ENCODE measurements at places on chromosomes 5 and 9.
A peak's percentile ranks its signal among the peaks of the same experiment; 100 is the strongest.

GRCh38 chr5:63877961-63878360 lies 84.3 kb downstream of the HTR1A start:
- DNase-seq = no peak

DNA sequence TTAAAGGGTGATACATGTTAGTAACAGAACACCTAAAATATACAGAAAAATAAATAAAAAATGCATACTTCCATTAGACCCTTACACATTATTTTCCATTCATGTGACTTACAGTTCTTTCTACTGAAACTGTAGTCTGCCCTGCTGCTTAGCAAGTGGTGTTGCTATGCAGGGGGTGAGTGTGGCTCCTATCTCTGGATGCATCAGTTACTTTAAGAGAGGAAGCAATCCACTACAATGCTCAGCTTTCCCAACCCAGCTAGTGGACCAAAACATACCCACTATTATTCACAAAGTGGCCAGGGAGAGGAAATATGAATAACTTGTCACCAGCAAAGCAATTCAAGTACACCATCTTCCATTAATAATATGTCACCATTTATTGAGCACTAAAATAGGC lies 121.8 kb downstream of the DOCK2 start:
- DNase-seq = no peak

DNA sequence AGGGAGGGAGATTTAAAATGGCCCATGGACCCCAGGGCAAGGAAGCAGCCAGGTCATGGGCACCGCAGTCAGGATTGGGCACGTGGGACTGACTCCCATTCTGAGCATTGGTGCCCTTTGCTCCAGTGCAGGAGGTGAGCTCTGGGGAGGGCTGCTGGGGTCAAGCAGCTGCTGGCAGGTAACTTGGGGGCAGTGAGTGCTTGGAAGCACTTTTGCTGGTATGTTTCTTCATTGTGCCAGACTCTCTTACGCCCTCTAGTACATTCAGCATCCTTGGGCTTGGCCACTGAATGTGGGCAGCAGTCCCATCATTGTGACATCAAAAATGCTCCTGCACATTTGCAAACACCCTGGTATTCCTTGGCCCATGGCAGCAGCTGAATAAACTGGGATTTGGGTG lies 32.7 kb downstream of the PRRC2B start:
- no peak for DNase-seq

DNA sequence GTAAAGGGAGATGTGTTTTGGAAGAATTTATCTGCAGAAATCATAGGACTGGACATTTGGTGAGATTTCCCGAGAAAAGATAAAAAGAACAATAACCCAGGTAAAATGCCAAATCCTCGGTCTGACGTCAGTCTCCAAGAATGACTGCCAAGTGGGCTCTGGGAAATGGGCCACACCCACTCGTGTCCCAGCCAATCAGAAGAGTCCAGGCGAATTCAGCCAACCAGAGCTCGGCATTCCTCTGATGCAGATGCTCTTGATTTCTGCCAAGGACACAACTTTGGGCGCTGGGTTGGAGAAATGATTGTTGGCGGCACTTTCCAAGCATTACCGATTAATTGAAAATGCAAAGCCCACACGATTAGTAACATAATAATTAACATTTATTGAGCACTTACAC lies 73.3 kb downstream of the FGF18 start:
- DNase-seq = no peak

- peak; percentile 17 for DNase-seq
Measured at GRCh38 chr9:18936094-18936871, 96.7 kb downstream of the SAXO1 start.

DNA sequence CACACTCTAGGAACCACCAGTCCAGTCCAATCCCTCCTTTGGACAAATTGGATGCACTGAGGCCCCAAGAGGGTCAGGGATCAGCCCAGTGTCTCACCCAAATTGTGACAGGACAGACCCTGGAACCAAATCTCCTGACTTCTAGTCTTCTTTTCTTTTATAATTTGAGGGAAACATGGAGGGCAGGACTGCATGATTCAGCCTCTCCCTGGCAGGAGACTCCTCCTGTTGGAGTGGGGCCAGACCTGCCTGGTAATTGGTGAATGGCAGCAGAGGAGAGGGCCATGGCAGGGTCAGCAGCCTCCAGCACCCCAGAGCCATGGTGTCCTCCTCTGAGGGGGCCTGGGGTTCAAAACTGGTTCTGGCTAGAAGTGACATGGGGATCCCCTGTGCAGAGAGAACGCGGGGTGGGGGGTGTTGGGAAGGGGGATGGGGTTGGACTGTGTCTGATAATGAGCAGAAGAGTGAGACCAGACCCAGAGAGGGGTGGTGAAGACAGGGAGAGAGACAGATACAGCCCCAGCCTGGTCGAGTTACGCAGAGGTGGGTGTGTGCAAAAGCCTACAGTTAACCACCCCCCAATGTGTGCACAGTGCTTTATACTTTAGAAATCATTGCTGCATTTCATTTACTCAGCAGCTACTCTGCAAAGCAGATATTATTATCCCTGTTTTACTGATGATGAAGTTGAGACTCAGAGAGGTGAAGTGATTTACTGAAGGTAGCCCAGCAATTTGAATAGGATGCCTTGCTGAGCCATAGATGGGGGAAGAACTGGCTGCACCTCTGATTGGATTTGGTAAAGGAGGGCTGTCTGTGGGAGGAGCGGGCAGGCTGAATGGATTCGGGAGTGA lies 3.8 kb upstream of the SYNPO start:
- DNase-seq = peak; percentile 61

- DNase-seq = no peak
Measured at GRCh38 chr5:107285772-107286171, 385.0 kb downstream of the EFNA5 start.

GRCh38 chr5:116090302-116090701 lies 5.5 kb downstream of the COMMD10 start:
- no peak for DNase-seq

DNA sequence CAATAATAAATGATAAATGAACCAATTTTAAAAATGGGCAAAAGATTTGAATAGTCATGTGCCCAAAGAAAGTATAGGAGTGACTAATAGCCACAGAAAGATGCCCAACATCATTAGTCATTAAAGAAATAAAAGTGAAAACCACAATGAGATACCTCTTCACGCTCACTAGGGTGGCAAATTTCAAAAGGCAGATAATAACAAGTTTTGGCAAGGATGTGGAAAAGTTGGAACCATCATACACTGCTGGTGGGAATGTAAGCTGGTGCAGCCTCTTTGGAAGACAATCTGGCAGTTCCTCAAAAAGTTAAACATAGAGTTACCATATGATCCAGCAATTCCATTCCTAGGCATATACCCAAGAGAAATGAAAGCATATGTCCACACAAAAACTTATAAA lies 1819.8 kb downstream of the MAT2B start:
- no peak for DNase-seq

DNA sequence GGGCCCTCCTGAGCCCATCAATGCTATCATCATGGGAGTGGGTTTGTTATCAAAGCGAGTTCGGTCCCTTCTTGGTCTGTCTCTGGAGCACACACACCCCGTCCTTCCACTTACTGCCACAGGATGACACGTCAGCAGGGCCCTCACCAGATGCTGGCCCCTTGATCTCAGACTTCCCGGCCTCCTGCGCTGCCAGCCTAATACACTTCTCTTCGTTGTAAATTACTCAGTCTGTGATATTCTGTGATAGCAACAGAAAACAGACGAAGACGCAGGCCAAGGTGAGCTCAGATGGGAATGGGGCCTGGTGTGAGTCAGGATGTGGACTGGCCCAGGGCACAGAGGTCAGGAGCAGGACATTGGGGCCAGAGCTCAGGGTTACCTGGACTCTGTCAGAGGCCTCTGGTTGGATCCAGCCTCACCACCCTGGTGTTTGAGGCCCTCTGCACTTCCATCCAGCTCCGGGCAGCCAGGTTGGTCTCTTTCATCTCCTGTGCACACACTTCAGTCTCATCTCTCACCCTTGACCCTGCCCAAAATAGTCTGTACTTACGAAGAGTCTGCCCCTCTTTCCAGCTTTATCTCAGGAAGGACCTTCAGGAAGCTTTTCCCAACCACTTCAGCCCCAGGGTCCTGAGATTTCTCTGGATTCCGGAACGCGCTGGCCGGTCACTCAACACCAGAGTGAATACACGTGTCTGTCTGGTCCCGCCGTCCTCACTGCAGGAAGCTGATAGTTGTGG lies 26.0 kb upstream of the CNOT6 start:
- no peak for DNase-seq

GRCh38 chr9:133532937-133533668 lies 1.4 kb upstream of the ADAMTSL2 start:
- peak; percentile 34 for DNase-seq

DNA sequence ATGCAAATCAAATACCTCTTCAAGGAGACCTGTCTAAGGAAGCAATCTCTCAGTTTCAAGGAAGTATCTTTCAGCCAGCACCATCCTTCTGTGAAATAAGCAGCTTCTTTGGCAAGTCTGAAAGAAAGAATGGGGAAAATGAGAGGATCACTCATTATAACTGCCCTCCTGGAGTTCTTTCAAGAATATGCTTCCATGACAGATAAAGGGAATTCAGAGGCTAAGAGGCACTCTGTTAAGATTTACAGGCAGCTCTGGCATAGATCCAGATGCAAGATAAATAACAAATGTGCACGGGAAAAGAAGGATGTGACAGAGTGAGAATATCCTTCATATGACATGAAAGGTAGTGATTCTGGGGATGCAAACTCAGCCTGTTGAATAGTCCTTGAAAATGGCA lies 348.2 kb upstream of the CCNG1 start:
- DNase-seq = no peak

GRCh38 chr5:58016358-58016757 lies 443.5 kb downstream of the PLK2 start:
- DNase-seq = peak; percentile 73

- DNase-seq = peak; percentile 84
Measured at GRCh38 chr5:128436749-128437188, 101.3 kb downstream of the FBN2 start.

DNA sequence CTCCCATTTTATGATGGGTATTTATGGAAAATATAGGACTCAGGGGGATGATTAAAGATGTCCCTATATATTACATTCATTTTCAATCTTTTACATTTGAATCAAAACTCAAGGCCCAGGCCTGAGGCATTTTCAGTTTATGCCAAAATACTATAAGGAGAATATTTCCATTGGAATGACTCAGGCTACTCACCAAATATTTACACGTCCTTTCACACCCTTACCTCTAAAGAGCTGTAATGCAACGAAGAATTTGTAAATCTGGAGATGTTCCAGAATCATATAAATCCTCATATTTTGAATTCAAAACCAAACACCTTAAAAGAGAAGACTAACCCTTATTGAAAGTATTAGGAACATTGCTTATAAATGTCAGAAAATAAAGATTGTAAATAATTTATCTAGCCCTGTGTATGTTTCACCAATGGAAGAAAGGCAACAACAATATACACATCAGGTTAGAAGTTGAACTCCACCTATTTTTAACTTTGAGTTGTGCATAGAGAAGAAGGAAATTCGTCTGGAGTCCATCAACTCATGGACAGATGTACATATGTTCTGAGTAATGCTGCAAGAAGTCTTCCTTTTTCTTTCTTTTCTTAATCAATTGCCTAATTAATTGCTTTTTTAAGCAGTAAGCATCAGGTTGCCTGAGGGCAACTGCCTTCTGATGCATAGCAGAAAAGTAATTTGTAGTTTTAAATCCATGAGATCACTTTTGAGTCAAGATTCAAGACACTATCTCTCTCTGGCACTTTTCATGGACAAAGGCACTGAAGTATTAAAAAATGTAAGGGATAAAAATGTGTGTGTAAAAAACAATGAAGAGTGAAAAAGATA lies 579.3 kb upstream of the RGMB start:
- no peak for DNase-seq

DNA sequence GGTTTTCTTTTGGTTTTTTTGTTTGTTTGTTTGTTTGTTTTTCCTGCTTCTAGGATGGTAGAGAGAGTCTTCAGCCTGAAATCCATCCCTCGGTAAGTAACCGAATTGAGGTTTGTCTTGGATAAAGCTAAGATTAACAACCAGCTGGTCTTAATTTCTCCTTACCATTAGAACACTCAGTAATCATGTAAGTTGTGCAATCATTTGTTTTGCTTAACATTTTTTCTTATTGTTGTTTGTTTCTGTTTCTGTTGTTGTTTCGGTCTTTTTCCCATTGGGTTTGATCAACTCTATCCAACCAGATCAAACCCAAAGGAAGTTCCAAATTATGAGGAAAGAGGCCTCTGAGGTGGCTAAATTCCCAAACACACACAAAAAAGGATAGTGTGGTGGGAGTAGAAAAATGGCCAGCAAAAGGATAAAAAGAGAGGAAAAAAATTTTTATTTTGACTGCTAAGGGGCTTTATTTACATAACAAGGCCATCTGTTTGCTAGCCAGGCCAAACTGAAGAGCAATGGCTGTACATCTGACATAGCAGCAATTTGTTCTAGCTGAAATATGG lies 49.6 kb upstream of the ANKRD31 start:
- DNase-seq = no peak

DNA sequence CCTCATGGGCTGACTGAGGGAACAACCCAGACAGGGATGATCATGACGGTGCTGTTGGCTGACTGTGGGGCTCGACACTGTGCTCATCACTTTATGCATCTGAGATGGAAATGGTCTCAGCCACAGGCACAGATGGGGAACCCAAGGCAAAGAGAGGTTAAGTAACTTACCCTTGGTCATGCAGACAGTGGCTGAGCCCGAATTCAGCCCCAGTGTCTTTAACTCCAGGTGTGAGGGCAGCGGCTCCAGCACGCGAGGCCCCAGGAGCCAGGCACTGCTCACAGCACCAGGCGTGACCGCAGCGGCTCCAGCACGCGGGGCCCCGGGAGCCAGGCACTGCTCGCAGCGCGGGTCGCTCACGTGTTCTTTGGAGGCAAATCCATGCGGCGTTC lies 45.3 kb upstream of the FCN1 start:
- no peak for DNase-seq

GRCh38 chr5:177599731-177600507 lies at the start of gene B4GALT7:
Gene B4GALT7, plus strand, starts transcription at chr5:177600132. Its CDS starts 79 bp downstream, at chr5:177600211.
- DNase-seq = no peak

Measured in retinal pigment epithelial cell (primary cell).